ENCODE measurements at places on chromosomes 6 and 20. TPM values are rescaled to one million over a fixed set of nuclear protein-coding genes. Genes with fewer than 3 reads are reported as not detected.

PPP1R3G gene
- total RNA-seq = 3.4 TPM

TTI1 gene
- total RNA-seq = 21.3 TPM

OLIG3 gene
- not detected for total RNA-seq

OVOL2 gene
- 24.5 TPM for total RNA-seq

CST4 gene
- not detected for total RNA-seq

All from tracheal epithelial cell (primary cell).